Activated T-cell treated with anti-CD3 and anti-CD28 coated beads, Interleukin-2, amount 50 U/mL, for 1 hour (primary cell): ENCODE measurements at places on chromosomes 3 and 15.
A peak's percentile ranks its signal among the peaks of the same experiment; 100 is the strongest.

- no peak for DNase-seq
Observed at GRCh38 chr3:38588371-38588971, 61.0 kb downstream of the SCN5A start.

DNA sequence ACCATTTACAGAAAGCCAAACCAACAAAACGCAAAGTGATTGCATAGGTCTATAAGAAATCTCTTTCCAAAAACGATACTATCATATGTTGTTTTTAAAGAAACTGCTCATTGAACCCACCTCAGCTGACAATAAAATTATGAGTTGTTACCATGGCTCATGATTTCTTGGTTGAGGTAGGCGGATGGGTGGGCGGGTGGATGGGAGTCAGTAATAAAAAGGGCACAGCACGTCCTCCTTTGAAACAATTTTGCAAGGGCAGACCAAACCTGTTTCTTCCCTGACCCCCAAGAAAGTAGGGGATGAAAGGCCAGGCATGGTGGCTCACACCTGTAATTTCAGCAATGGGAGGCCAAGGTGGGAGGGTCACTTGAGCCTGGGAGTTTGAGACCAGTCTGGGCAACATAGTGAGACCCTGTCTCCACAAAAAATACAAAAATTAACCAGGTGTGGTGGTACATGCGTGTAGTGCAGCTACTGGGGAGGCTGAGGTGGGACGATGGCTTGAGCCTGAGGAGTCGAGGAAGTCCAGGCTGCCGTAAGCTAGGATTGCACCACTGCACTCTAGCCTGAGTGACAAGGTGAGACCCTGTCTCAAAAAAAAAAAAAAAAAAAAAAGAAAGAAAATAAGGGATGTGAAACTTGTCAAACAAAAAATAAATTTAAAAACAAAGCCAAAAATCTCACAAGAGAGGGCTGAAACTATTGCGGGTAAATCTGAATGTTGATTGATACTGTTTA lies 2.1 kb downstream of the ABHD10 start:
- DNase-seq = no peak

DNA sequence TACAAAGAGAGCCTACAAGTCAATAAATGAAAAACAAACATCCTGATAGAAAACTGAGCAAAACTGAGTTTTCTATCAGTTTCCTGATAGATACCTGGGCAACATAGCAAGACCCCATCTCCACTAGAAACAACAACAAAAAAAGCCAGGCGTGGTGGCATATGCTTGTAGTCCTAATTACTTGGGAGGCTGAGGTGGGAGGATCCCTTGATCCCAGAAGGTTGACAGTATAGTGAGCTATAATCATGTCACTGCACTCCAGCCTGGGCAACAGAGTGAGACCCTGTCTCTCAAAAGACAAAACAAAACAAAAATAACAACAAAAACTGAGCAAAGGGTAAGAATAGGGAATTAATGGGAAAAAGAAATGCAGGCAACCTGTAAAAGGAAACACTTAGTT lies 23.9 kb upstream of the UBE2E1 start:
- no peak for DNase-seq

DNA sequence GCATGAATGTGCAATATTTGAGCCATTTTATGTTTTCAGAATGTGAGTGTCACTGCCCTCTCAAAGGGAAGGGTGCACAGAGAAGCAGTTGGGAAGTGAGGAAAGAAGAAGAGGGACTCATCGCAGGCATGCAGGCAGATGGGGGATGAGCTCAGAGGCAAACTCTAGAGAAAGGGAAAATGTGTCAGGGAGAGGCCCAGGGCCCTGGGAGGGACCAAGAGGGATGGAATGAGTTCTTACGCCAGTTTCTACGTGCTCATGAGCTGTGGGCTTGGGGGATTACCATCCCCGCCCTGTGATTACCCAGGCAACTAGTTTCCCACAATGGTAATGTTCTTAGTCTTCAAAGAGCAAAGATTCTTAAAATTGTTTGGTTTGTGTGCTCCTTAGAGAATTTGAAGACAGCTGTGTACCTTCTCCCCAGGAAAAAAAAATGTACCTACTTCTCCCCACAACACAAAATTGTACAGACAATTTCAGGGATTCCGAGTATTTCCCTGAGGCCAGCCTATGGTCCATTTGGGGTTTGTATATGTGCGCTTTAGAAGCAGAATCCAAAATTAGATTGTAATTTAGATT lies 17.8 kb downstream of the GCSAM start:
- DNase-seq = no peak

DNA sequence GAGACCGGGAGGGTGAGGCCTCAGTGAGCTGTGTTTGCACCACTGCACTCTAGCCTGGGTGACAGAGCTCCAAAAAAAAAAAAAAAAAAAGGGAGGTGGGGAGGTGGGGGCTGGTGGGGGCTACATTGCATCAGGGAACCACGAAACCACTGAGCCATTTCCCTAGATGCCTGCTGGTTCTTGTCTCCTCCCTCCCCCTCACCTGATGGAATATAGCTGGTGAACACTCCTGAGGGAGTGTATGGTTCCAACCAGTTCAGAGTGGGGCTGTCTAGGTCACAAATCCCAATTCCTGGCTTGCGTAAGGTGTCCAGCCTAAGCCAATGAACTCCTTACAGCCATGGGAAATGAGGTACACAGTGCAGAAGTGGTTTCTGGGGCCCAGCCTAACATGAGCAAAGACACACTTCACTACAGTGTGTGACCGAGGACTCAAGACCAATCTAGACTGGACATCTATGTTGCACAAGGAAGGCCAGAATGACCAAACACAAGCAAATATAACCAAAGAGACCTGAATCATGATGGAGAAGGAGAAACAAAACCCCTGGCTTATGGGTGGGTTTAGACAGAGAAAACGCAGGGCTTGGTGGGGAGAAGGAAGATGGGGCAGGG lies 39.1 kb upstream of the OSBPL11 start:
- no peak for DNase-seq

DNA sequence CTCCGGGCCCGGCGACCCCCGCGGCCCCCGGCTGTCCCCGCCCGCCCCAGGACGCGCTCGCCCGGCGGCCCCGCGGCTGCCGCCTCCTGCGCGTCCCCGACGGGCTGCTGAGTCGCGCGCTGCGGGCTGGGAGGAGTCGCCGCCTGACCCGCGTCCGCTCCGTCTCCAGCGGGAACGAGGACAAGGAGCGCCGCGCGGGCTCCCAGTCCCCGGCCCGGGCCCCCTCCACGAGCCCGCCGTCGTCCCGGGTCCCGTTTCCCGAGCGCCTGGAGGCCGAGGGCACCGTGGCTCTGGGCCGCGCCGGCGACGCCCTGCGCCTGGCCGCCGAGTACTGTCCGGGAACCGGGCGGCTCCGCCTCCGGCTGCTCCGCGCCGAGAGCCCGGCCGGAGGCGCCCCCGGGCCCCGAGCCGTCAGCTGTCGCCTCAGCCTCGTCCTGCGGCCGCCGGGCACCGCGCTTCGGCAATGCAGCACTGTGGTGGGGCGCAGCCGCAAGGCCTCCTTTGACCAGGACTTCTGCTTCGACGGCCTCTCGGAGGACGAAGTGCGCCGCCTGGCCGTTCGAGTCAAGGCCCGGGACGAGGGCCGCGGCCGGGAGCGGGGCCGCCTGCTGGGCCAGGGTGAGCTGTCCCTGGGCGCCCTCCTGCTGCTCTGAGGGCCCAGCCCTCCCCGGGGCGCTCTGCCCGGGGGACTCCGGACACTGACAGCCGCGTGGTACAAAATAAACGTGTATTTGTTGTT lies 1.5 kb downstream of the C2CD4A start:
- DNase-seq = peak; percentile 47

- DNase-seq = no peak
Observed at GRCh38 chr15:67369359-67369998, 114.9 kb downstream of the IQCH start.

- DNase-seq = no peak
Observed at GRCh38 chr15:84911879-84912660, 27.6 kb downstream of the SLC28A1 start.

GRCh38 chr15:82079736-82080135 lies 33.9 kb upstream of the MEX3B start:
- DNase-seq = no peak

DNA sequence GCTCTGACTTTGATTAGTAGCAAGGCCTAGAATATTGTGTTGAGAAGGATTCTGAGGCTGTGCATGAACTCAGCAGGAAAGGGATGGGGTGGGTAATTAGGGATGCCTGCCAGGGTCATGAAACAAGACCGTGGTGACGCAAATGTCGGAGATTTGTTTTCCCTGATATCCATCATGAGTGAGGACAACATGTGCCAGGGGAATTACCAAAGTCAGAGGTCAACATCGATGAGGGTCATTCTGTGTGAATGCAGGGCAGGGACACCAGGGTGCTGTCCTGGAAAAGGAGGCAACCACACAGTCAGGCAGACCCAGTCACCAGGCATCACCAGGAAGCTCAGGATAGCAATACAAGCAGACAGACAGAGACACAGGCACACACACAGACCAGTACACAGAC lies 52.2 kb downstream of the SLCO2A1 start:
- no peak for DNase-seq

DNA sequence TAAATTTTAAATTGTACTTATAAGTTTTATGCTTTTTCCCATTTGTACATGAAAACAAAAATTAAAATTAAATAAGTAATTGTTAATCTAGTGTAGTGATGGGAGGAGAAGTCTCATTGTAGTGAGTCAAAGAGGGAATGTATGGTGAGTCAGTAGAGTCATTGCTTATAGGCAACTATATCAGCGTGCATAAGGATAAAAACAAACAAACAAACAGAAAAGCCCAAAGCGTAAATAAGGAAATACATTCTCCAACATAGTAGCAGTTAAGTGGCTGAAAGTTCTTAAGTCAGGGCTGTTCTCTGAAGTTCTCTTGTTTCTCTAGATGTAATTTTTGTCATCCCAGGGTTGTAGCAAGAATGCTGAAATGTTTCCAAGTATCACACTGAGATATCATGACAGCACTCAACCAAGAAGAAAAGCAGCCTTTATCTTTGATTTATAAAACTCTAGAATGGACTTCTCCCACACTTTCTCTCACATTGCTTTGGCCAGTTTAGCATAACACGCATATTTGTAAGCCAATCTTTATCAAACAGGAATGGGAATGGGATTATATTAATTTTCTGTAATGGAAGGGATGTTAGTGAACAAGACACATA lies 184.1 kb upstream of the TP63 start:
- no peak for DNase-seq

GRCh38 chr3:12185172-12185710 lies 26.5 kb upstream of the TIMP4 start:
- no peak for DNase-seq

DNA sequence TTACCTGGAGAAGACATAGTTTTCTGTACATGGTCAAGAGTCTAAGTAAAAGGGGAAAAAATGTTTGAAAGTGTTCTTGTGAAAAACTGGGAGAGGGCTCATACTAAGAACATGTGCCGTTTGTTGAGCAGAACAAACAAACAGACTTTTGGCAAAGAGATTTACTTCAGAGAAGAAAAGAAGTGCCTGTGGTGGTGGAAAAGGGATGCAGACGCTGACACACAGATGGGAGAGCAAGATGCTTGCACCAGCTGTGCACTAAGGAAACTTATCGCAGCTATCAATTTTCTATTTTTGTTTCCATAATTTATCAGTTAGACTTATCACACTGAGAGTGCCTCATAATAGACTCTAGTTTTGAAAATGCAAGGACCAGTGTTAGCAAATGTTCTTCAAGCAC lies 259.6 kb upstream of the PDZRN3 start:
- no peak for DNase-seq

GRCh38 chr3:89145995-89146394 lies 38.6 kb downstream of the EPHA3 start:
- no peak for DNase-seq

DNA sequence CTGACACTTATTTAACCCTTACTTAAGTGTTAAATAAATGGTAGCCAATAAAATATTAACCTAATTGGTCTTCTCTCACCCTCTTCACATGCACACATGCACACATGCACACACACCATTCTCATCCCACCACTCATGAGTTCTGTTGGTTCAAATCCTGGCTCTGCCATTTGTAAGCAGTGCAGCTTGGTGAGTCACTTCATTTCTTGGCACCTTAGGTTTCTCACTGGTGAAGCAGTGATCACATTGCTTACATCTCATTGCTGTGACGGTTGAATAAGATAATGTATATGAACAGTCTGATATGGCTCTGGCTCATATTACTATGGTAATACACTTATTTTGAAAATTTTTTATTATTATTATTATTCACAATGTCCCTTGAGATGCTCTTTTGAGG lies 33.8 kb downstream of the RIOX2 start:
- no peak for DNase-seq

- no peak for DNase-seq
Observed at GRCh38 chr15:51281368-51281967, 56.9 kb downstream of the CYP19A1 start.

- DNase-seq = no peak
Observed at GRCh38 chr3:173410436-173410835, 12.9 kb downstream of the NLGN1 start.

GRCh38 chr15:43845421-43845820 lies 18.6 kb downstream of the WDR76 start:
- DNase-seq = no peak

DNA sequence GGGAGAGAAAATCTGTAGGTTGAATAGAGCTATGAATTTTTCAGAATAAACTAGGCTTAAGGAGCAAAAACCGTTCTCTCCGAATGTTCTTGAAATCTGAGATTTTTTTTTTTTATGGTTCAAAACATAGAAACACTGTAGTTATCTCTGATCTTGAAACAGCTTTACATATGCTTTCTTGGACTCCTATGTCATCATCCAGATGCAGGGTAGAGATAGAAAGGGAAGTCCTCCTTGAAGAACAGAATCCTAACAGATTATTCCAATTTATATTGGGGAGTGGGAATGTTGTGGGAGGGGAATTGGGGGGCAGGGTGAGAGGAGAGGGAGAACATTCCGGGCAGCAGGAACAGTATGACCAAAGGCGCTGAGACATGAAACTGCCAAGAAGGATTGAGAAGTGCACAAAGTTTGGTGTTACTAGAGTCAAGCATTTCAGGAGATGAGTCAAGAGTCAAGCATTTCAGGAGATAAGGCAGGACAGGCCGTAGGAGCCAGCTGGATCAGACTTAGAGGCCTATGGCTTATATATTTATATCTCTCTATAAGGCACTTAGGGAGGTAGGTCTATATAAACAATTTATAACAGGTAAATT lies 21.9 kb upstream of the ST3GAL6 start:
- DNase-seq = no peak
